ENCODE measurements at places on chromosomes 1 and 21. TPM values are rescaled to one million over a fixed set of nuclear protein-coding genes. Genes with fewer than 3 reads are reported as not detected.

Gene IL10
- not detected for total RNA-seq

Gene CACNA1S
- total RNA-seq: not detected

Gene FOXD3
- not detected for total RNA-seq

Gene RPTN
- not detected for total RNA-seq

Gene C1orf185
- total RNA-seq: not detected

Gene RTCA
- total RNA-seq: 49.5 TPM

Gene ZNF697
- total RNA-seq: 23.1 TPM

Gene SLC6A9
- total RNA-seq: 0.32 TPM

Gene TRPM2
- not detected for total RNA-seq

Gene TCHH
- total RNA-seq: not detected

Gene NR5A2
- 14.3 TPM for total RNA-seq

Gene CD1B
- not detected for total RNA-seq

Gene GIPC2
- 29.3 TPM for total RNA-seq

Gene CLDN19
- total RNA-seq: not detected

Gene ACTL8
- total RNA-seq: under 0.01 TPM

Gene ADAM30
- not detected for total RNA-seq

Gene FMOD
- 0.76 TPM for total RNA-seq

Gene ERICH3
- not detected for total RNA-seq

Gene UBE2Q1
- 32.8 TPM for total RNA-seq

Measured in epithelial cell of umbilical artery (primary cell).